ENCODE measurements at places on chromosomes 3 and 15.
A peak's percentile ranks its signal among the peaks of the same experiment; 100 is the strongest.

DNA sequence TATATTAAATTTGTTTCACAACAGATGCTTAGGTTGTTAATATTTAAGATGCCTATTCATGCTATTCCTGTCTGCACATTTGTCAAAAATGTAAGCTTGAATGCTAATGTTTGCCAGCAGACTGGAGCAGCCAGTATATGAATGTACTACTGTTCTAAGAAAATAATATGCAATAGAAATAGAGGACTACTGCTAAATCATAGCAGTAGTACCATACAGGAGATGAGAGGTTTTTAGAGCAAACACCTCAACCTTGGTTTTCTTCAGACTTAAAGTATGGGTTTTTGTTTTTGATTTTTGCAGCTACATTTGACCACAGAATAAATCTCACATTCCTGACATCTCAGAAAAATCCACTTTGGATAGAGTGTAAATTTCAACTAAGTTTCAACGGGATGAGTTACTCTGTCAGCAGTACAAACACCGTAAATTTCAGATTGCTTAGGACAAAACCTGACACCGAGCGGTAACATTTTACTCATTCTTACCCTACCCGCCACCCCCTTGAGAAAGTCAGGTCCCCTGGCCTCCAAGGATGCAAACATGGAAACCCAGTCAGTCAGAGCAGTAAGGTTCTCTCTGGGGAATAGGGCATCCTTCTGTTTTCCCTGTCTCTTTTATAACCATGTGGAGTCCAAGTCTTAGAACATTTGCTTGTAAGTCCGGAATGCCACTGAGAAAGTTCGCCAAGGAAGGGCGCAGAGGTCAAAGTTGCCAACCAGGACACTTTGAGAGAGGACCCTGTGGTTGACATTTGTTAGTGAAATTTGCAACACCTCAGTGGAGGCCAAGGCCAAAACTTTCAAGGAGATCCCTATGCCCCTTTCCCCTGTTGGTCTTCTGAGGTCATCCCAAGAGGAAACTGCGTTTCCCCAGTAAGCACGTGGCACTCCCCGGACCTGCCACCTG, 17.9 kb upstream of the SATB1 start:
- DNase-seq, result no peak

DNA sequence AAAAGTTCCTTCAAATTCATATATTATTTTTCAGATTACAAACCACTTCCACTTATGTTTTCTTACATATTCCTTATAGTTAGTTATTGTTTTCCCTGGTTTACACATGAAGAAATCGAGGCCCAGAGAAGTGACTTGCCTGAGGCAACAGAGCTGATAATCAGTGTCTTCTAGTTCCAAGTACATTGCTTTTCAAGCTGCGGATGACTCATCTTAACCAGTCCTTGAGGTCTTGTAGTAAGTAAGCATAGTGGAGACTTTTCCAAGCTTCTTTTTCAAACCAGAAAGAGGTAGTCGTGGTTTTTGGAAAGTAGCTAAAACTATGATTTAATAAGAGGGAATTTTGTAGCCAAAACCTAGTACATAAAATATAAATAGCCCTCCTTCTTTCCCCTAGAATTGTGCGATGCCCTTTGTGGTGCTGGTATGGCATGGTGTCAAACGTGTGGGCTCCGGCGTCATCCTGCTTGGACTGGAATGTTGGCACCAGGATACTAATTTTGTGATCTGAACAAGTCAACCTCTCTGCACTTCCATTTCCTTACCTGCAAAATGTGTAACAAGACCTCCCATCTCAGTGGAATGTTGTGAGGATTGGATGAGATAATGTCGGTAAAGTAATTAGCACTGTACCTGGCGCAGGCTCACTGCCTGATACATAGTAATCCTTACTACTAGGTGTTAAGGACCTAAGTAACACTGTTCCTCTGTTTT, 19.0 kb upstream of the DLG1 start:
- DNase-seq, result peak; percentile 78

GRCh38 chr3:9690451-9691450, 12.9 kb upstream of the CPNE9 start:
- no peak for DNase-seq

DNA sequence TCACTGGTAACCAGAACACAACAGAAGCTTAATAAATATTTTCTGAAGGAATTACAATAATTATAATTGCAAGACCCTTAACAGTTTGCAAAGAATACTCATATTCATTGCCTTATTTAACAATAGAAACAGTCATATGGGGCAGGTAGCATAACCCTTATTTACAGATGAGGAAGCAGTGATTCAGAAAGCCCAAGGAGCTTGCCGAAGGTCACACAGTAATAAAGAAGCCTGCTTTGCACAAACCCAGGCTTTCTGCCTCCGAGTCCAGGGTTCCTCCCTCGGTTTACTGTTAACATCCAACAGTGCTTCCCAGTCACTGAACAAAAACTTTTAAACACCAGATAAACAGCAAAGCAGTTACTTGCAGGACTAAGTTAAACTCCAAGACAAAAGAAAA, 35.3 kb downstream of the SRGAP3 start:
- DNase-seq, result no peak

- no peak for DNase-seq
Measured at GRCh38 chr15:67076147-67076843, 10.9 kb downstream of the SMAD3 start.

DNA sequence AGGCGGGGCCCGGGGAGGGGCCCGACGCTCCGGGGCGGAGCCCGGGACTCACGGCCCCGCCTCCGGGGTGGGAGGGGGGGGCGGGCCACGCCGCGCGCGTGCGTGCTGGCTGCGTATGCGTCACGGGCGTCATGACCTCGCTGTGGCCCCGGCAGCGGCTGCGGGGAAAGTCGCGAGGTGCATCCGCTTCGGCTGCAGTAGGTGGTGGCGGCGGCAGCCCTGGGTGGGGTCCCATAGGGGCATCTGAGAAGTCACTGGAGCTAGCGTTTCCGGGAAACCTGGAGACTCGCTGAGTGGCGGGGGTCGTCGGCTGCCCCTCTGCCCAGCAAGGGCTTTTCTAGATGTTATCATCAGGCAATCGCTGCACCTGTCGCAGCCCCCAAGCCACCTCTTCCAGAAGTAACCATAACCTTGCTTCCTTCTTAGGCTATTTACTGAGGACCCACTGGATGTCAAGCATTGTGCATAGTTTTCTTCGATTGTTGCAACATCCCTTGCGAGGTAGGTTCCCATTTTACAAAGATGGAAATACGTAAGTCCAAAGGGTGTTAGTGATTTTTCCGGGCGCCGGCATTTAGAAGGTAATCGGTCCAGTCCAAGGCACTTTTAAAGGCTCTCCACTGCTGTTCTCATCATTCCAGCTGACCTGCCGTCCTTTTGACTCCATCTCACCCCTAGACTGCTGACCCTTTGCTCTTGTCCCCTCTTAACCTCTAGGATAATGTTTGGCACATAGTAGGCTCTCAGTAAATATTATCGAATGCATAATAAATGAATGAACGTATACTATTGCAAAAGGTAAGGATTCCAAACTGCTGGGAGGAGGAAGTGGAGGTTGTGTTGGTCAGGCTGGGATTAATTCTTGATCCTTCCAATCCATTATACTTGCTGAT, at the start of gene GDPGP1:
Gene GDPGP1 (plus strand): TSS at position 114 of the 893 bp plus-strand sequence. CDS start 6,700 bp downstream, outside the sequence.
- no peak for DNase-seq

GRCh38 chr3:4008205-4008604, 209.0 kb downstream of the LRRN1 start:
- no peak for DNase-seq

GRCh38 chr3:4543110-4543509, 50.0 kb downstream of the ITPR1 start:
- no peak for DNase-seq

DNA sequence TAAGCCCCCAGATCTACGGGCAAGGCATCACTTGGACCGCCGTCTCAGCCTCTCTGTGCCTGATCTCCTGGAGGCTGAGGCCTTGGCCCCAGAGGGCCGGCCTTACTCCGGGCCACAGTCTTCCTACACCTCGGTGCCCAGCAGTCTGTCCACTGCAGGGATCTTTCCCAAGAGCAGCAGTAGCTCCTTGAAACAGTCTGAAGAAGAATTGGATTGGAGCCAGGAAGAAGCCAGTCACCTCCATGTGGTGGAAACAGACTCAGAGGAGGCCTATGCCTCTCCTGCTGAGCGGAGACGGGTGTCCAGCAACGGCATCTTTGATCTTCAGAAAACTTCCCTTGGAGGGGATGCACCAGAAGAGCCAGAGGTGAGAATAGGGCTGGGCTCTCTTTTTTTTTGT, 67.0 kb downstream of the MCTP2 start:
- DNase-seq, result no peak

GRCh38 chr3:140610544-140610943, 67.3 kb upstream of the TRIM42 start:
- no peak for DNase-seq

DNA sequence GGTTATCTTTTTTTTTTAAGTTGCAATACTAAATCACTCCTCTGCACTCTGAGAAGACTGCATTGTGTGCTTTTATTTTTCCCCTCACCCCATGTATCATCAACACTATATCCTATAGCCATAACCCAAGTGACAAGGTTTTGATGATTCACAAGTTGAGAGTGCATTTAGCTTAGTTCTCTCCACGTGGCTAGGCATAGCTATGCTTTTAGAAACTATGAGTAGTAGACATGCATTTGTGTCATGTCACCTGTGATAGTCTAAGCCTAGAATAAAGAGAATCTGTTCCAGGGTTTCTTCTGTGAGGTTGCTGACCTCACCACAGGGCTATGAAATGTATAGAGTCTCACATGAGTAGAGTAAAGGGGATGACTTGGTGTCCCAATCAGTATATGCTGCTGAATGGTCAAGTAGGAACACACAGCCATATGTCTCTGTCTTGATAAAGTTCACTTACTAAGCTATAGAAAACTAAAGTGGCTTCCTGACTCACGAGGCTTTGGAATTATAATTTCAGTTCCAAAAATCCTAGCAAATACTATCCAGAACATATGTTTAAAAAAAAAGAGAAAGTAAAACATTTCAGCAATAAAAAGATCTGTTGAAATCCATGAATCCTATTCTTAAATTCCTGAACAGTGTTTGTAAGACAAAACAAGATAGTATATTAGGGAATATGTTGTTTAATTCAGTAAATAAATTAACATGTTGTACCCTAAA, 206.3 kb downstream of the LSAMP start:
- no peak for DNase-seq

Data from GM04503 (cell line).